ENCODE measurements at places on chromosomes 4 and X.

DNA sequence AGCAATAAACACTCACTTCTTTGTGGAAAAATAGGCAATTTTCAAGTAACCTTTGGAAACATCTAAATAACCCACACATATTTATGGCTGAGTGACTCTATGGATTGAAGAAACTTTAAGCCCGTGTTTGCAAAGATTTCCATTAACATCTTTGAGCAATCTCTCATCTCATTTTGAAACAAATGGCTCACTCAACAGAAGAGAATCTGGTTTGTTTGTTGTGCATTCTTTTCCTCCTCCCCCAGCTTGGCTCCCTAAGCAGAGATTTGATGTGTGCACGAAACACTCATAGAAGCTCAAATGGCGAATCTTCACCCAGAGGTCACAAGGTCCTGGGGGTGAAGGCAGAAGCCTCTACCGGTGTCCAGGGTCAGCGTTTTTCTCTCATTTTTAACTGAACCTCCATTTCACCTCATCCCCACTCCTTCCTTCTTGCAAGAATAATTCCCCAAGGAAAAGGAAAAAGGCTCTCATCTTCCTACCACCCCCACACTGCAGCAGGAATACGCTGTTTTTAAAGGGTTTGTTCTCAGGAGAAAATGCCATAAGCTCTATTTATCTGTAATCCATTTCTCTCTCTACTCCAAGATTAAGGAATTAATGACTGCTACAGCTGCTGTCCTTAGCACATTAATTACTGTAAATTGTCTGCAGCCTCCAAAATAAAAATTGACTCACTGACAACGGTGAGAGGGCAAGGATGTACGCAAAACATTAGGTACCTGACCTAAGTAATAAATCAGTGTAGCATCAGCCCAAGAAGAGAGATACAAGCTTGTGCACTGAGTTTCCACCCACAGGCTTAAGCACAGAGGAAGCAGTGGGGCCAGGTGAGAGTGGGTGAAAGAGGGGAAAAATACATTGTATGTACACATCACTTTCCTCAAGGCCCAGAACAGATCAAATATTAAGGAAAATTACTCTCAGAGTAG, 307.6 kb upstream of the NOCT start:
- DNase-seq, result no peak

- no peak for DNase-seq
Observed at GRCh38 chr4:158371158-158371557, 150.5 kb upstream of the RXFP1 start.

GRCh38 chr4:86536151-86536550, 58.0 kb upstream of the PTPN13 start:
- no peak for DNase-seq

DNA sequence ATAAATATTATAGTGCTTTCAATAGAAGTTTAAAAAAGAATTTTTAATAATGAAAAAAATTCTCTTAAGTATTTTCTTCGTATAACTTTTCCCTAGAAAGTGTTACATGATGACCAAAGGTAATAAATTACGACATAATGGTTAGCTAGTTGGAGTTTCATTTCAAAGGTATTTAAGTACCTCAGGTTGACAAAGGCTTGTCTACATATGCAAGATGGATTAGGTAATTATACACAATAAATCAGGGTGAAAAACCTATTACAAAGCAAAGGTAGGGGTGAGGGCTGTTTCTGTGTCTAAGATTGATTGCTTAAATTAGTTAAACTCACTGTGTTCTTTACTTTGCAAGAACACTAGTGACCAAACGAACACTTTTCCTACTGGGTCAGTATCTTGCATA, 508.5 kb upstream of the FAT1 start:
- DNase-seq, result no peak

DNA sequence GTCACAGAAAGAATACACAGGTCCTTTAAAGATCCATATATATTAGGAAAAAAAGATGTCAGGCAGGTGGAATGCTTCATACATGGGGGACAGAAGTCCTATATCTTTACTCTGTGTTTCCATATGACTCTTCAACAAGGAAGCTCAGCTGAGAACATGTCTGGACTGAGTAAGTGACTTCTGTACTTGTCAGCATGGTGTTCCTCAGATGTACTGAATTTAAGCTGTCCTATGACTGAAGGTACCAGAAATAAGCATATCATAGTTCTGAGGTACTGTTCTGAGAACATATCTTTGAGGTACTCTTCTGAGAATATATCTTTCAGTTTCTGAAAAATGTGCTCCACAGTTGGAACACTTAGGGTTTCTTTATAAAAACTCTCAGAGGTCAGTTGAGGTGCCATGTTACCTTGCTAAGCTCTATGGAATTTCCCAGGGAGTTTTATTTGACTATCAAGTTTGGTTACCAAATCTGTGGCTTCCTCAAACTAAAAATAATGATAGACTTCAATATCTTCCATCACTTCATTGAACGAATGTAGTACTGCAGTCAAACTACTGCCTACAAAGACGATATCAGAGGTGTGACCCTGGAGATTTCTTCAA, 597.2 kb upstream of the GNPDA2 start:
- no peak for DNase-seq

DNA sequence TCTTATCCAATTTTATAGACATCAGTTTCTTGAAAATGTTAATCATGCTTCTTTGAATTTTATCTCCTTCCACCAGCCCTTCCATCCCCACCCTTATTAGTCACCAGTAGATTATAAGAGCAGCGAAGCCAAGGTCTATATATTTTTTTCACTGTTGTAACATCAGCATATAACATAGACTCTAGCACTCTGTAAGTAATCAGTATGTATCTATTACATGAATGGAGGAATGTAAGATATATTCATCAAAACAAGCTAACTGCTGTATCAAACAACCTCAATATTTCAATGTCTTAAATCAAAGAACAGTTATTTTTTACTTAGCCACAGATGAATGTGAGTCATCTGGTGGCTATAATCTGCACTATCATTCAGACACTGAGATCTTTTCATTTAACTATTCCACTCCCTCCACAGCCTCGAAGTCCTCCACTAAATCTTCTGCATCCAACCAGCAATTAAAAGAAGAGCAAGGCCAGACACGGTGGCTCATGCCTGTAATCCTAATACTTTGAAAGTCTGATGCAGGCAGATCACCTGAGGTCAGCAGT, 178.9 kb downstream of the CENPC start:
- no peak for DNase-seq

DNA sequence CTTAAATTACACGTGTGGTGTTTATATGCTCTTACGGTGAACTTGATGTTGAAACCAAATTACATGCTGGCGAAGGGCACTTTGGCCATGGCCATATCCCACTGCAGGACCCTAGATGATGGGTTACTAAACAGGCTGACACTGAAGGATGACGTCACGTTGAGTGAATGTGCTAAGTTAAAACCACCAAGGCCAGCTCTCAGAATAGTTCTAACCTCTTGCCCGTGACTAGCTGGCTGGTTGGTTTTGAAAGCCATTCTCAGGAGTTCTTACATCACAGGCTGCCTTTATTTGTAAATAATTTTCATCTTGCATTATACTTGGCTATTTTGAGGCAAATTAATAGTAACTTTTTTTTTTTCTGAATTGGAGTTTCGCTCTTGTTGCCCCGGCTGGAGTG, 41.3 kb upstream of the PHEX start:
- DNase-seq, result no peak

- DNase-seq, result no peak
Observed at GRCh38 chr4:3299122-3299975, 6.5 kb downstream of the RGS12 start.

DNA sequence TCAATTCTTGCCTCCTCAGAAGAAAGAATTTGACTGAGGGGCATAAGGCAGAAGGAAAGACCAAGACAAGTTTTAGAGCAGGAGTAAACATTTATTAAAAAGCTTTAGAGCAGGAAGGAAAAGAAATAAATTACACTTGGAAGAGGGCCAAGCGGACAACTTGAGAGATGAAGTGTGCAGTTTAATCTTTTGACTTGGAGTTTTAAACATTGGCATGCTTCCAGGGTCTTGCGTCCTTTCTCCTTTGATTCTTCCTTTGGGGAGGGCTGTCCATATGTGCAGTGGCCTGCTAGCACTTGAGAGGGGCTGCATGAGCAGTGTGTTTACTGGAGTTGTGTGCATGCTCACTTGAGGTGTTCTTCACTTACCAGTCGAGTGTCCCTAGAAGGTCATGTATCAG, 275.8 kb upstream of the IL1RAPL1 start:
- no peak for DNase-seq

DNA sequence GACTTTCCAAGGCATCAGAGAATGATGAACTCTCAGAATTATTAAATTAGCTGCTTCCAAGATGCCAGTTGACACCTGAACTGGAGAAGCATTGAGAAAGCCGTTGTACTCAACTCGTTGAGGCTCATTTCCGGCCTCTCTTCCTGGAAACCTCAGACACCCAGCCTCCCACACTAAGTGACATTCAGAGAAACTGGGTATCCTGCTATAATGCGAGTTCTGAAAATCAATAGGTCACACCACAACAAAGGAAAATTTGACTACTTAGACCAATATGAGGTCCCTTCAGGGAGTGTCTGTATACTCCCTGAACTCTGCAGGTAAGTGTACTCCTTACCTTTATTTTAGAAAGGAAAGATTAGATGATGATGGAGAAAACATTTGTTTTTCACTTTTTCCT, 51.2 kb downstream of the ENPEP start:
- no peak for DNase-seq

- no peak for DNase-seq
Observed at GRCh38 chr4:167265231-167265630, 30.9 kb upstream of the SPOCK3 start.

GRCh38 chr4:26330946-26331345, 10.1 kb downstream of the RBPJ start:
- no peak for DNase-seq

GRCh38 chr4:38383646-38384121, 280.3 kb upstream of the KLF3 start:
- DNase-seq, result no peak

GRCh38 chr4:37745946-37746345, 59.8 kb upstream of the RELL1 start:
- no peak for DNase-seq

GRCh38 chrX:83771664-83772063, 89.3 kb upstream of the CYLC1 start:
- DNase-seq, result no peak

GRCh38 chr4:67934628-67935027, 28.7 kb downstream of the TMPRSS11A start:
- DNase-seq, result no peak

- no peak for DNase-seq
Observed at GRCh38 chr4:6369035-6369434, 99.4 kb downstream of the WFS1 start.

GRCh38 chrX:155612312-155613224, at the start of gene TMLHE:
Gene TMLHE (minus strand): TSS chrX:155612952. CDS start chrX:155545276, 67,676 bp downstream.
- DNase-seq, result peak; percentile 19

DNA sequence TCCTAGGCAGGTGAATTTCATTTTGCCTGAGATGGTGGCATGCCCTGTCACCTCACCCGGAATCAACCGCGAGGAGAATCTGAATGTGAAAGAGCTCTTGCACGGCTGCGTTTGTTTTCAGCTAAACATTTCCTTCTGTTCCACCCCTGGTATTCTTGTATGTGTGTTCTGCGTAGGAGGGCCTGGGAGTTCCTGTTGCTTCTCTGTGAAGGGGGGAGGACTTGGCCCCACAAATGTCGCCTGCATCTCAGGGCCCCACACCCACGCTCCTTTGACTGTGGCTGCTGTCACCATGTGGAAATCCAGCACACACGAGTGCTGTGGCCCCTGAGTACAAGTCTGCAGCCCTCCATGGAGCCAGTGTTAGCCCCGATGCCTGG, 45.8 kb upstream of the CLCN4 start:
- DNase-seq, result peak; percentile 43

- DNase-seq, result no peak
Observed at GRCh38 chrX:9770319-9770718, 4.7 kb upstream of the GPR143 start.

DNA sequence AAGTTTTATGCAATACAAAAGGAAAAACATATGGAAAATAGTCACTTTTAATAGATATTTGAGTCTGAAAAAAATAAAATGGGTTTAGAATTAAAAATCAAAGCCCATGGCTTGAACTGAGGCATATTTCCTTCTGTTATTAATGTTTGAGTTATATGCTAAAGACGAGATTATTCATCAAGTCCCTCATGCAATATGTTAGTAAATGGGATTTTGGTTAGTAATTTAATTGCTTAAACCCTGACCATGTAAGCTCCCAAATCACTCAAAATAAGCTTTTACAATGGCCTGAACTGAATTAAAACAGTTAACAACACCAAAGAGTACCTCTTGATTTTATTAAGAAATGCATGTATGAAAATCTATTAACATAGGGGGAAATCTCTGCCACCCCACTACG, 12.1 kb downstream of the UNC5C start:
- no peak for DNase-seq

- DNase-seq, result no peak
Observed at GRCh38 chr4:73922766-73923630, 53.8 kb downstream of the CXCL1 start.

GRCh38 chrX:72685018-72685417, 29.1 kb downstream of the PHKA1 start:
- DNase-seq, result no peak

DNA sequence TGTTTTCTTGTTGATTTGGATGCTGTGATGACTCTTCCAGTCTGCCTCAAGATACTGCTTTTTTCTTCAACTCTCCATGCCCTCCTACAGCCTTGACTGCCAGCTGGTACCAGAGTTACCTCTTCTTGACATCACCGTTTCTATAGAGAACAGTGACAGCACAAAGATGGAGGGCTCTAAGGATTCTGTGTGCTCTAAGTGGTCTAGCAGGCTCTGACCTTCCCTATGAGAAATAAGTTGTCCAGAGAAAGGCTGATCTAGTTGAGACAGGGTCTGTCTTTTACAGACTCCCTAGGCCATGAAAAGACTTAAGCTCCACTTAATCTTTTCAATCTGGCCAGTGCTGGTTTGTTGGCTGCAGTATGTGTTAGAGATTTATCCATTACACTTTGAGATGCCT, at the start of gene AKAP4:
Gene AKAP4 (minus strand): TSS at position 101 of the 400 bp plus-strand sequence. CDS start 118 bp downstream, outside the sequence.
- no peak for DNase-seq

DNA sequence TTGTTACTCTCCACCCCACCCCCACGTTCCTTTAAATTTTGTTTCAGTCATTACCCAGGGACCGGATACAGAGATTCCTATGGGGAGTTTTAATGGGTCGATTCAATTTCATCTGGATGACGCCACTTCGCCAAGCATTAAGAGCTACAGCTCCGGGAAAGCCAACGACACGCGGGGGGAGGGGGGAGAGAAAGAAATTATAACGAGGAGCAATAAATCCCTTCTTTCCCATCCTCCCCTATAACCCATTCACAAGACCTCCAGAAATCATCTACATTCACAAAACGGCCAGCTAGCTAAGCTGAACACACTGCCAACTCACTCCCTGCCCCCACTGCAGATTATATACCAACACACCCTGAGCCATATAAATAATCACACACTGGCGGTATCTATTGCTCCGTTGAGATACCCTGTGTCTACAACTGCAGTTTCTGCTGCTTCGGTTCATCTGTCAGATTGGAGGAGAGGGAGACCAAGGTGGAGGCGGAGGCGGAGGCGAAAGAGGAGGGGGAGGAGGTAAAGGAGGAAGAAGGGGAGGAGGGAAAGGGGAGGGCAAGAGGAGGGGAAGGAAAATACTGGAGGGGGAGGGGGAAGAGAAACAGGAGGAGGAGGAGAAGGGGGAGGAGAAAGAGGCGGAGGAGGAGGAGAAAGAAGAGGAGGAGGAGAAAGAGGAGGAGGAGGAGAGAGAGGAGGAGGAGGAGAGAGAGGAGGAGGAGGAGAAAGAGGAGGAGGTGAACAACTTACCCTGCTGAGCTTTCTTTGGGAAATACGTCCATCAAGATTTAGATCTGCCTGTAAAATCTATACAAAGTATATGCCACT, 113.9 kb upstream of the VAMP7 start:
- no peak for DNase-seq

GRCh38 chr4:31341601-31342359, 621.6 kb downstream of the PCDH7 start:
- DNase-seq, result no peak
